ENCODE measurements at places on chromosomes 12 and 14. TPM values are rescaled to one million over a fixed set of nuclear protein-coding genes. Genes with fewer than 3 reads are reported as not detected.

- DNase-seq, result no peak
Measured at GRCh38 chr12:34198924-34199323, 176.6 kb downstream of the ALG10 start.

GRCh38 chr12:120350576-120351350, 18.2 kb downstream of the MSI1 start:
- no peak for DNase-seq

DNA sequence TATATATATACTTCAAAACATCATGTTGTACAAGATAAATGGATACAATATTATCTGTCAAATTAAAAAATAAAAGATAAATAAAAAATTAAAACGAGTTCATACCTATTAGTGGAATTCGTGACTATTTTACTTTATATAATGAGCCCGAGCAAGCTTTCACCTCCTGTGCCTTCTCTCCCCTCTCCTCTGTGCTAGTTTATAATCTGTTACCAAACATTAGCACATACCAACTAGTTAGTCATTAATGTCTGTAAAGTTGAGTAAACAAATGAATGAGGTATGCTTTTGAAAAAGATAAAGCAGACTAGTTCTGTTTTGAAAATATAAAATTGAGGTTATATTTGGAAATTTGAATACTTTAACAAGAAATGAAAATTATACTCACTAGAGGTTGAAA, 84.0 kb downstream of the LRRC9 start:
- no peak for DNase-seq

GRCh38 chr12:52044292-52044983, 6.8 kb upstream of the NR4A1 start:
- no peak for DNase-seq

DNA sequence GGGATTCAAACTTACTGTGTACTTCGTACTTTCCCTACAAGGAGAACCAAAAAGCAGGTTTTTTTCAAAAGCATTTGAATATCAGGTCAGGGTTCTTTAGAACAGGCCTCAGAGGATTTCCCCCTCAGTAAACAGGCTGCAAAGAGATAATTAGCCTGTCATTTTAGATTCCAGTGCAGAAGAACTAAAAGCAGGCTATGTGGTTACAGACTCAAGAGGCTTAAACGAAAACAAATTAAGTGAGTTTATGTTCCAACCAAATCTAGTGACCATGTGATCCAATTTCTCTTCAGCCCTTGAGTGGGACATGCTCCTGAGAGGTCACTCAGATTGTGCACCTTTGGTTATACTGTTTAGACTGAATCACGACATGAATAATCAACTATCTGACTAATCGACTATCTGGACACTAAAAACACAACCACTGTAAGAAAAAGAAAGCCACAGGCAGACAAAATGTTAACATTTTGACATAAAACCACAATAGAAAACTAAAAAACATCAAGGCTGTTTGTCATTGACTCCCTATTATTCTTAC, 4.5 kb downstream of the TMED8 start:
- no peak for DNase-seq

- no peak for DNase-seq
Measured at GRCh38 chr14:74571901-74572725, 39.9 kb downstream of the LTBP2 start.

The PPP4R4 gene
- 6.1 TPM for total RNA-seq

The TAS2R19 gene
- 6.4 TPM for total RNA-seq

The AMIGO2 gene
- 20.4 TPM for total RNA-seq

Measured in vagina (tissue), 2 donors.